Putamen (tissue), 1 donor: ENCODE measurements at places on chromosomes 7 and 10.
A peak's percentile ranks its signal among the peaks of the same experiment; 100 is the strongest.

- no peak for DNase-seq
These were observed 6.0 kb downstream of the MBLAC1 start for GRCh38 chr7:100132697-100133151.

- DNase-seq, result peak; percentile 18
These were observed 21.1 kb upstream of the AUTS2 start for GRCh38 chr7:69577221-69577620.

DNA sequence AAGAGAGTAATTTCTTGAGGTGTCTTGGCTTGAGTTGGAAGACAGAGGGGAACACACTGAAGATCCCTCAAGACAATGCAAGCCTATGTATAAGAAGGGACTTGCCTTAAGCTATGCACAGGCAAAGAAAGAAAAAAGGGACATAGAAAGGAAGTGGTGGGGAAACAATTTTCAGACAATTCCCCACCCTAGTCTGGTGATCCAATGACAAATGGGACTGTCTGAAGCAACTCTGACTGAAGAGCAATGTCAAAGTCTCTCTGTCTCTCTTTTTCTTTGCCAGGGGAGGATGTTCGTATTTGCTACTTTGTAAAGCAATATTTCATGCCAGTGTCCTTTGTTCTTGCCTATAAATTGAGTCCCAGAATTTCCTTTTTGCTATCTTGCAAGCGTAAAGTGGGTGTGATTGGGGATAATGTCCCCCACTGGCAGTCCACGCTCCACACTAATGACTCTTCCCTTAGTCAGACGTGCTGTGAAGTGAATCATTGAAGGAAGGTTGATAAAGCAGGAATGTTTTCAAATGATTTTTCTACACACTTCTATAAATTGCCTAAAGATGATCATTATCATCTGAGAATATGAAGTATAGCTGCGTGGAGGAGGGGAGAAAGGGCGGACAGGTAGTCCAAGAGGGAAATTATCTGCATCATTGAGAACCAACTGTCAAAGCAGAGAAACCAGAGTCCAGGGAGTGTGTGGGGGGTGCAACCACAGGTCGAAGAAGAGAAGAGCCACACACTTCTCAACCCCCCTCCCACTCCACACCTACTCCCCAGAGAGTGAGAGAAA, 243.8 kb upstream of the ETV1 start:
- no peak for DNase-seq

DNA sequence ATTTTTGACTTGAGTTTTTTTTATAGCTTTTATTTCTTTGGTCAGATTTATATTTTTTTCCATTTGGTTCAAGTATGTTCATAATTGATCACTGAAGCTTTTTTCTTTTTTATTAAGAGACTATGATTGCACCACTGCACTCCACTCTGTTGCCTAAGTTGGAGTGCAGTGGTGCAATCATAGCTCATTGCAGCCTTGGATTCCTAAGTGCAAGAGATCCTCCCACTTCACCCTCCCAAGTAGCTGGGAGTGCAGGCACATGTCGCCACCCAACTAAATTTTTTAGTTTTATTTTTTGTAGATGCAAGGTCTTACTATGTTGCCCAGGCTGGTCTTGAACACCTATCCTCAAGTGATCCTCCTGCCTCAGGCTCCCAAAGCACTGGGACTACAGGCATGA, 97.7 kb upstream of the KIF5B start:
- DNase-seq, result no peak

GRCh38 chr10:23974746-23975272, 234.1 kb upstream of the KIAA1217 start:
- no peak for DNase-seq

DNA sequence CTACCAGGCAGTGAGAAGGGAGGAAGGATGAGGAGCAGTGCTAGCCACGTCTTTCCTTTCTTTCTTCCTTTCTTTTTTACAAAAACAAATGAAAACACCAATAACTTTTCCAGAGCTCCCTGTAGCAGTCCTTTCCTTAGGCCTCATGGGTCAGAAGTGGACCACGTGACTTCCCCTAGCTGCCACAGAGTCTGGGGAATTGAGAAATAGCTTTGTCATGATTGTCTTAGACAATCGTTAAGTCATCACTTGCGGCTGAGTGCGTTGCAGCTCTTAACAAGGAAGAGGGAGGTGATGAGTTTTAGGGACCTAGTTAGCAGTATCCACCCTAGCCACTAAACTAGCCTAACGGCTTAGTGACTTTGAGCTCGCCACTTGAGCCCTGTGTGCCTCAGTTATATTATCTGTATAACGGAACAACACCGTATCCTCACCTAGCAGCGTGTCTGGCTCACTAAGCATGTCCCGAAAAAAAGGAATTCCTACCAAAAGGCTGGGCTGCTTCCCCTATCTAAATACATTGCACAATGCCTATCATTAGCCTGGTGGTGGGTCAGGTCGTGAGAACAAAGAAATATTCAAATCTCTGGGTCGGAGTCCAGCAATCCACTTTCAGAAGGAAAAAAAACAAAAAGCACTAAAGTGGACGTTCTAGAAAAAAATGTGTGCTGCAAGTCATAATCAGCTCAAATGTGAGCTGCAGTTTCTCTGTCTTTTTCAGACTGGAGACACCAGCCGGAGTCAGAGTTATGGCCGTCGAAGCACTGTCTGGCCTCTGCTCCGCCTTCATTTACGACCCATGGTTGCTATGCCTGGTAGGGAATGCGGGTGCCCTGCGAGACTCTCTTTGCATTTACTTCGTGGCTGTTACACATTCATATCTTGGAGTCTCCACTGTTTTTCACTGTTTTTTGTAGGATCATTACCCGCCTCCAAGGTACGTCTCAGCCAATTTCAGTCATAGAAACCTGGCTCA, 338.5 kb upstream of the FOXK1 start:
- no peak for DNase-seq

DNA sequence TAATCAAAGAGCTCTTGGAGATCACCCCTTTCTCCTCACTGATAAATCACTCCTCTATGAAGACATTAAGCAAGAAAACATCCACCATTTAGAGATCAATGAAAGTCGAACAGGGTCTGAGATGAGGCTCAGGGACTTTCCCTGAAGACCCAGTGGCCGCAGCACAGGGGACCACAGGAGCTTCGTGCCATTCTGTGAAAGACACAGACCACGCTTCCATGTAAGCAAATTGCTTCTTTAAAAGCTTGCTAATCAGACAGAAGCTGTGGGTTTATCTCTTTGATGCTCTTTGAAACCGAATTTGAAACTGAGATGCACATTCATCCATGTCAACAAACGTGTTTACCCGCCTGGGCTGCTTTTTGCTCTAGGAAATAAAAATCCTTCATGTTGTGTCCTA, 231.9 kb upstream of the PPP2R2D start:
- no peak for DNase-seq

GRCh38 chr7:36360244-36360643, 29.4 kb upstream of the ANLN start:
- DNase-seq, result peak; percentile 54

DNA sequence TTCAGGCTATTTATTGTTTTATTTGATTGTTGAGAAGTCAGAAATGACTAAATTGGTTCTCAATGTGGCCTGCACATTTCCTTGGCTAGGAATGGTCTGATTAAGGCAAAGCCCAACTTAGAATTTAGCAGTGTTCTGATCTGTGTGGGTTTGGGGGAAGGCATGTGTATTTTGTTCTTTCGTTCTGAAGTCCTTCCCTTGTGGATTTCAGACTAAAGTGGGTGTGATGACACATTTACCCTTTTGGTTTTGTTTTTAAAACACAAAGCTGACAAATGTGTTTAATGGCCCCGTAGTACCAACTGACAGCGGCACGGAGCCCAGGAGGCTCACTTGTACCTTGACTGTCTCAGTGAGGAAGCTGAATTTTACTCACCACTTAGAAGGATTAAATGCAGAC, 452.3 kb upstream of the GALNT17 start:
- no peak for DNase-seq

DNA sequence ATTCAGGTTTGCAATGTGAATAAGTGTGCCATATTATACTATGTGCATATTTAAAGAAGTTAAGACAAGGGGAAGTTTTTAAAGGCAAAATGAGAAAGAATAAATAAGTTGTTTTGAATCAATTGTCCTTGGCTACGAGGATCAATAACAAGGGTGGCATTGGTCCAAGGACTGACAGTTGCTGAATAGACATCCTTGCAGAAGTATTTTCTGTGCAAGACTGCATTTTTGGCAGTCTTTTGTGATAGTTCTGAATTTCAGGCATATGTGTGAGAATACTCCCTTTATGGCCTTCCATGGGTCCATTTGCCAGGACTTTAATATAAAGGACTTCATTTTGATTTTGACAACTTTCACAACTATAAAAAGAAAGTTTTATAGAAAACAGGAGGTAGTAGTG, 5.4 kb upstream of the LIPA start:
- DNase-seq, result no peak

- no peak for DNase-seq
These were observed 21.8 kb downstream of the BRI3 start for GRCh38 chr7:98303176-98303865.

GRCh38 chr7:55194522-55194921, 170.6 kb upstream of the LANCL2 start:
- DNase-seq, result no peak

GRCh38 chr10:24901686-24902399, 50.6 kb downstream of the PRTFDC1 start:
- DNase-seq, result peak; percentile 61

GRCh38 chr10:35821339-35821911, 179.3 kb upstream of the FZD8 start:
- no peak for DNase-seq

DNA sequence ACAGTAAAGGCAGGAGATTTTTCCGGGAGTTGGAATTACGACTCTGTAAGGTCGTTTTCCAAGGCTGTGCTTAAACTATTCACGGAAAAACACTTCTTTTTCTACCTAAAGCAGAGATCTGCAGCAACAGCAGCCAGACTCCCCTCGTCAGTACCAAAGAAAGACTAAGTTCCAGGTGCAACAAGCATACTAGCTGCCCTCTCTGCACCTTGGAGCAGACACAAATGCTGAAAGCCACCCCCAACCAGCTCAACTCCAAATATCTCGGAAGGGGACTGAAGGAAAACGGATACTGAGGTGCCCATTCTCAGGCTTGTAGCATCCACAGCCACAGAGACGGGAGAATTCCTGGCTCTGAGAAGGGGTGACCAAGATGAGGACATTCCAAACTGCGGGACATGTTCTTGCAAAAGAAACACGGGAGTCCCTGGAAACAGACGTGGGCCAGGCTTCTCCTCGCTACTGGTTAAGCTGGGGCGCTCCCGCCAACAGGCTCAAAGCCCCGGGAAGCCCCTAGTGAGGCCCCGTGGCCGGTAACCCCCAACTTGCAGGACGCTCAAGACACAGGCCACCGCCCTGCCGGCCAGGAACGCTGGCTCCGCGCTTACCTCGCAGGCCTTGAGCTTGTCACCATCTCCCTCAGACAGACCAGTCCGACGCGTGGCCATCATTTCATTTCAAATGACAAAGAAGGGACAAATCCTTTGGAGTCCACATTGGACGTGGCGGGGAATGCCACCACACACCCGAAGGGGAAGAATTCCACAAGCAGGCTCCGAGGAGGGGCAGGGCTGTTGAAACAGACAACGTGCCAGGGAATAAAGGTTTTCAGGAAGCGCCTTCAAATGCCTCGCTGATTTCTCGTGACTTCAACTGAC, 2.2 kb downstream of the ARHGAP21 start:
- DNase-seq, result peak; percentile 40
